ENCODE measurements at places on chromosomes 13 and 19. TPM values are rescaled to one million over a fixed set of nuclear protein-coding genes. Genes with fewer than 3 reads are reported as not detected.

DNA sequence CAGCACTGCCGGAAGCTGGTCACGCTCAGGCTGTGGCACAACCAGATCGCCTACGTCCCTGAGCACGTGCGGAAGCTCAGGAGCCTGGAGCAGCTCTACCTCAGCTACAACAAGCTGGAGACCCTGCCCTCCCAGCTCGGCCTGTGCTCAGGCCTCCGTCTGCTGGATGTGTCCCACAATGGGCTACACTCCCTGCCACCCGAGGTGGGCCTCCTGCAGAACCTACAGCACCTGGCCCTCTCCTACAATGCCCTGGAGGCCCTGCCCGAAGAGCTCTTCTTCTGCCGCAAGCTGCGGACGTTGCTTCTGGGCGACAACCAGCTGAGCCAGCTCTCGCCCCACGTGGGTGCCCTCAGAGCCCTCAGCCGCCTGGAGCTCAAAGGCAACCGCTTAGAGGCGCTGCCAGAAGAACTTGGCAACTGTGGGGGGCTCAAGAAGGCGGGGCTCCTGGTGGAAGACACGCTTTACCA lies 3.2 kb upstream of the MAP2K7 start:
- DNase-seq = no peak

DNA sequence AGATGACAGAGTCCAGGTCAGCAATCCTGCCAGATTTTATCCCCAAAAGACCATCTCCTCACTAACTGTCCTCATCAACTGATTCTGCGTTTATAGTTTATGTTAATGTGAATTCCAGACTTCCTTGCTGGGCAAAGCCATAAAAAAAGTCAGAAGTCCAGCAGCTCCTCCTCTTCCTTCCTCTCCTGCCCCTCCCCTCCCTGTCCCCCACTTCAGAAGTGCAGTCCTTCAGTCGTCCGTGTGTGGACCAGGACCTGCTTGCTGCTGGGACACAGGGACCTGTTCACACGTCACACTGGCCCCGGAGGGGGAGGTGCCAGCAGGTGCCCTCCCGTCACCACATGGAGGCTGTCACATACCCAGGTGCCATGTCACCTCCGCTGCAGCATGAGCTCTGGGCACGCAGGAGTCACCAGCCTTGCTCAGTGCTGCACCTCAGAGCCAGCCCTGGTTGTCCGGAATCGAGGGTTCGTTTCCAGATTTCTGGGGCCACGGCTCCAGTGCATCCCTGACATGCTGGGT lies 4.0 kb upstream of the MCF2L start:
- no peak for DNase-seq

RXFP2 gene
- not detected for total RNA-seq

SLC7A10 gene
- total RNA-seq = 0.17 TPM

REEP6 gene
- 4.7 TPM for total RNA-seq
